Airway epithelial cell (primary cell): ENCODE measurements at places on chromosomes 1 and 21. TPM values are rescaled to one million over a fixed set of nuclear protein-coding genes. Genes with fewer than 3 reads are reported as not detected.

OR4F29 gene
- total RNA-seq: not detected in 2 replicates

DENND1B gene
- 6.2 and 9.0 TPM in 2 replicates for total RNA-seq

CD1D gene
- total RNA-seq: 2.0 and 3.4 TPM in 2 replicates

SLC1A7 gene
- total RNA-seq: not detected in 2 replicates

PIK3CD gene
- 6.8 and 10.0 TPM in 2 replicates for total RNA-seq

ACTN2 gene
- total RNA-seq: not detected in 2 replicates
